ENCODE measurements at places on chromosomes 16 and 17.

DNA sequence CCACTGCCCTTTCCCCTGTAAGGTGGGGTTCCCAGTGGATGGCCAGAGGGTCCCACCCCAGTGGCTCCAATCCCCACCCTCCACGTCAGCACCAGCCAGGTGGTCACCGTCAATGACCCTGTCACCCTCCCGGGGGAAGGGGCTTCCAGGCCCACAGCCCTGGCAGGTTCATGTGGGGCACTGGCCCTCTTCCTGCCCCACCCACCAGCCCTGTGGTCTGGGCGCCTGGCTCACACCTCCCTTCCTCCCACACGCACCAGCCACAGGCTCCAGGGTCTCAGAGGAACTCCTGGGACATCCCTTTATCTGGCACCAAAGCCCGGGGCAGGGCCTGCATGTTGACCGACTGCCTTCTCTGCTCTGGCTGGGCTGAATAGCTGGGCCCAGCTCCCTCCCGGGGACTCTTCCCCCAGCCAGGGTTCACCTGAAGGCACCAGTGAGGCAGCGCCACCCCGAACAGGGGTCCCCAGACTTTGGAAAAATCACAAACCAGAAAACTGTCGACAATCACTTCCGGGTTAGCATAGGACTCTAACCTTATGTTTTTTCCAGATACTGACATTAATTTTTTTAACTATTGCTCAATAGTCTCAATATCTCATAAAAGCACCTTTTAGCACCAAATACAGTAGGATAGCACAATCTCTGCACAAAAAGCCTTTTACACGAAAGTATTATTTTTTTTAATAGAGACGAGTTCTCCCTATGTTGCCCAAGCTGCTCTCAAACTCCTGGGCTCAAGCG, 21.9 kb upstream of the ZC3H18 start:
- DNase-seq = no peak

DNA sequence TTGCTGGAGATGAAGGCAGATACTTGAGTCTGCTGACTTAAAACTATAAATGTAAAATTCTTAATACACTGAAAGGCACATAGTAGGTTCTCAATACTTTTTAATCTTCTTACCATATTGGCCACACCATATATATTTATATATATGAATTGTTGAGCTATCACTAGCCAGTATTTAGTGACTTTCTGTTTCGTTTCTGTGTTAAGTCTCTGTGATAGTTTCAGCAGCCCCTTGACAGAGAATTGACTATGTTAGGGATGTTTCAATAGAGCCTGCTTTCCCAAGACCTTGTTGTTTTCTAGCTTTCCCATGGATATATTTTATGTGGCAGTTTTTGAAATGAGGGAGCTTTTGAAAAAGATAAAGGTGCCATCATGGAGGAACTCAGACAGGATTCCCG, 206.5 kb upstream of the GOT2 start:
- DNase-seq = no peak

- no peak for DNase-seq
These were observed 2.0 kb upstream of the GRIN2C start for GRCh38 chr17:74861662-74862107.

DNA sequence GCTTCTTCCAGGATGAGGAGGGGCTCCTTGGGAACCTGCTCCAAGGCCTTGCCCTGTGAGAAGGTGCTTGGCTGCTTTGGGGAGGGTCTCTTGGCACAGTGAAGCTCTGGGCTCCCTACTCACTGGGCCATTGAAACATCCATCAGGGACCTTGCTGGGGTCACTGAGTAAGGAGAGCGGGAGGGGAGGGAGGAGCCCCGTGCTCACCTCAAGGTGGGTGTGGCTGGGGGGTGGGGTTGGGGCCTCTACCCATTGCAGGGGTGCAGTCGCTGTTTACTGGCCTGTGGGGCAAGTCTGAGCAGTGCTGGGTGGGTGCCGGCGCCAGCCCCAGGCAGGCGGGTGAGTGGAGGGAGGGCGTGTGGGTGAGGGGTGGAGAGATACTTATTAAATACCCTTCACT, 9.9 kb downstream of the TNS4 start:
- DNase-seq = no peak

DNA sequence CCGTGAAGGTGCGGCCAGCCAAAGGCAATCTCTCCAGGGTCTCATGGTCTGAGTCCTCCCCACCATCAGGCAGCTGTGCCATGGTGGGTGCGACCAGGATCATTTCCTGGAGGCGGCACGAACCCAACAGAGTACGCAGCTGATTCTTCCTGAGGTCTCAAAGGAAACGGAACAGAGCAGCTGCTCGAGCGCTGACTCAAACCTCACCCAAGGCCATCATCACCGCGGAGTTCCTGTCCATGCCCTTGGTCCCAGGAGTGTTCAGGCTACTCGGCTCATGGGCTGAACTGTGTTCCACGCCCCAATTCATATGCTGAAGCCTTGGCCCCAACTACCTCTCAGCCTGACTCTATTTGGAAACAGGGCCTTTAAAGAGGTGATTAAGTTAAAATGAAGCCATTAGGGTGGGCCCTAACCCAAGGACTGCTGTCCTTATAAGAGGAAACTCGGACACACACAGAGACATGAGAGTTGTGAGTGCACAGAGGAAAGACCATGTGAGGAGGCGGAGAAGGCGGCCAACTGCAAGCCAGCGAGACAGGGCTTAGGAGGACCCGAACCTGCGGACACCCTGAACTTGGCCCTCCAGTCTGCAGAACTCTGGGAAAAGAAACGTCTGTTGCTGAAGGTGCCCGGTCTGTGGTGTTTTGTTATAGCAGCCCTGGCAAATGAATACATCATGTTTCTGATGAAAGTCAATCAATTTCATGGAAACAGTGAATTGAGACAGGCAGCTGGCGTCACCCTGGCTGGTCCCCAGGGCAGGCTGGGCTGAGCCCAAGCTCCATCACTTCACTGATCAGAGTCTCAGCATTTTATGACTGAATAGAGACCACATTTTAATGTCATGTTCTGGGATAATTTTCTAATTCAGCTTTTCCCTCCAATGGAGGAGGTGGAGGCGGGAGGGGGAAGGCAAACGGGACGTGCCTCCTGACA, 13.7 kb downstream of the MXRA7 start:
- no peak for DNase-seq

DNA sequence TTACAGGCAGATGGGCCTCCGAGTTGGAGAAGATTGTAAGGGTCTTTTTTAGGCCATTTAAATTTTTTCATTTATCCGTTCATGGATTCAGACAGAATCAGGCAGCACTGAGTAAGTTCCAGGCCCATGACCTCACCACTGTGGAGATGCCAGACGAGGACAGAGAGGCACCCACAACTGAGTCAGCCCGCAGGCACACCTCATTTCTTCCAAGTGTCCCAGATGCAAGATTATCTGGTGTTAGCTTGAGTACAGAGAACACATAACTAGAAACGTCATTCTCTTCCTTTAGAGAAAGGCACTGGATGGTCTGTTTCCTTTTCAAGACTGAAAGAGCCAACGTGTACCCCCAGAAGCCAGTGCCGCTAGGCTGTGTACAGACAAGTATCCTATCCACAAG, 16.9 kb downstream of the CLEC16A start:
- no peak for DNase-seq

DNA sequence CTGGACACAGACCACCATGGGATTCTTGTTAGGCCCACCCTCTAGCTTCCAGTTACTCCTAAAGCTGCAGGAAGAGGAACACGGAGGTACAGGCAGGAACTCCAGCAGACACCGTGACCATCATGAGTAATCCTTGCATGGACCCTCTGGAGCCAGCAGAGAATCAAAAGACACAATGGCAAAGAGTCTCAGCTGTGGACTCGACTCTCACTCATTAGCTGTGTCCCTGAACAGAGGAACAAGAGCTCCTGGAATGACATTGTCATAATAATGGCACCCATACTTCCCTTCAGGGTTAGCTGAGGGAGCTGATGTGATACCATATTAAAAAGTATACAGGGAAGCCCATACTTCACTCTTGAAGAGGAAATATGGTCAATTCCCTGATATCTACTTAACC, 176.3 kb upstream of the ASIC2 start:
- DNase-seq = no peak

GRCh38 chr17:70368011-70368410, 198.7 kb downstream of the KCNJ2 start:
- DNase-seq = no peak

- no peak for DNase-seq
These were observed 83.2 kb downstream of the GRIN2A start for GRCh38 chr16:10098991-10099390.

- DNase-seq = no peak
These were observed 133.3 kb downstream of the ZNF778 start for GRCh38 chr16:89350701-89351380.

- DNase-seq = no peak
These were observed 30.7 kb downstream of the CIITA start for GRCh38 chr16:10907757-10908045.

DNA sequence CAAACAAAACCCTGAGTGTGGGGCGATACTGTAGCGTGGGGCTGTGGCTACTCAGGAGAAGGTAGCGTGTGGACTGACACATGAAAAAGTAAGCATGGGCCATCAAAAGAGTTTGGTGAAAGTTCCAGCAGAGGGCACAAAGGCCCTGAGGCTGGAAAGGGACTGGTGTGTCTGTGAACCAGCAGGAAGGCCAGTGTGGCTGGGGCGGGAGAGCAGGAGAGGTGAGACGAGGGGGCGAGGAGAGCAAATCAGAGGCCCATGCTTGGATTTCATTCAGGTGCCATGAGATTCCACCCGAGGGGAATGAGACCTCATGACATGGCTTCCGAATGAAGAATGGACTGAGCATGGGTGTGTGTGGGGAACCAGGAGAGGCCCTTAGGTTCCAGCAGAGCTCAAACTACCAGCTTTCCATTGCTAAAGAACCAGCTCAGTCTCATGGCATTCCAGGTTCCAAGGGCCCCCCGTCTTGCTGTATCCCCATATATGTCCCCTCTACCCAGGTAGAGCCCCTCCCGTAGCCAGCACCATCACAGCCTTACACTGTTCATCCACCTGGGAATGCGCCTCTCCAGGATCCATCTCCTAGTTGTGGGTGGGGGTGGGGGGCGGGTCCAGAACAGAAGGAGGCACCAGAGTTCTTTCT, 31.1 kb downstream of the TRPV2 start:
- DNase-seq = no peak

DNA sequence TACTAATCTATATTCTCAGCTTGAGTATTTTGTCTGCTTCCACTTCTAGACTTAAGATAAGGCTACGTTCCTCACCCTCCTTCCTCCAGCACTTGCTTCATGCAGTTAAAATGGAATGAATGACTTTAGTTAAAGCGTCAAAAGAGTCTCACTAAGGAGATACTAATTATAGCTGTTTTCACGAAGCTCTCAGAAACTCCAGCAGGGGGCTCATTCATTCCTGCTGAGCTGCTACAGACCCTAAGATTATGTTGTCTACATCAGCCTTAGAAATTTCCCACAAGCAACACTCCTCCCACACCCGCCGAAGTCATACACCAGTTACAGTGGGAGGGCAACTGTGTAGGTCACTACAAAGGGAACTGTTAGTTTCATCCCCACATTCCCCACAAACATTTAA, 57.0 kb upstream of the KIFC3 start:
- no peak for DNase-seq

DNA sequence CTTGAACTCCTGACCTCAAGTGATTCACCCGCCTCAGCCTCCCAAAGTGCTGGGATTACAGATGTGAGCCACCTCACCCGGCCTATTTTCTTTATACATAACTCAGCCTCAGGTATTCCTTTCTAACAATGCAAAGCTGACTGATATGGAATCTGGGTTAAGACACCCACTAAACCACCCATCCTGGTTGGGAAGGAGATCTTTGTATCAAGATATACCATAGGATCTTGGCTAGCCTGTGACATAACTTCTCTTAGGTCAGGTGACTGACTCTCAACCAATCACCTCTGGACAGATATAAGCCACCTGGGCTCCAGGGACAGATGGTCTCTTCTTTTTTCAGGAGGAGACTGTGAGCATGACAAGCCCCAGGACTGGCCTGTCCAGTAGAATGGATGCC, 51.2 kb upstream of the NKD1 start:
- DNase-seq = no peak

DNA sequence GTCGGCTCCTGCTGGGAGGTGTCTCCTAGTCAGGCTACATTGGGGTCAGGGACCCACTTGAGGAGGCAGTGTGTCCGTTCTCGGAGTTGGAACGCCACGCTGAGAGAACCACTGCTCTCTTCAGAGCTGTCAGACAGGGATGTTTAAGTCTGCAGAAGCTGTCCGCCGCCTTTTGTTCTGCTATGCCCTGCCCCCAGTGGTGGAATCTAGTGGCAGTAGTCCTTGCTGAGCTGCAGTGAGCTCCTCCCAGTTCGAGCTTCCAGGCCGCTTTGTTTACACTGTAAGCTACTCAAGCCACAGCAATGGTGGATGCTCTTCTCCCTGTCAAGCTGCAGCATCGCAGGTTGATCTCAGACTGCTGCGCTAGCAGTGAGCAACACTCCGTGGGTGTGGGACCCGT, 36.0 kb downstream of the ITFG1 start:
- no peak for DNase-seq

- DNase-seq = no peak
These were observed 9.2 kb upstream of the SERPINF1 start for GRCh38 chr17:1752425-1753262.

GRCh38 chr17:68566442-68566738, 34.8 kb downstream of the FAM20A start:
- DNase-seq = no peak

DNA sequence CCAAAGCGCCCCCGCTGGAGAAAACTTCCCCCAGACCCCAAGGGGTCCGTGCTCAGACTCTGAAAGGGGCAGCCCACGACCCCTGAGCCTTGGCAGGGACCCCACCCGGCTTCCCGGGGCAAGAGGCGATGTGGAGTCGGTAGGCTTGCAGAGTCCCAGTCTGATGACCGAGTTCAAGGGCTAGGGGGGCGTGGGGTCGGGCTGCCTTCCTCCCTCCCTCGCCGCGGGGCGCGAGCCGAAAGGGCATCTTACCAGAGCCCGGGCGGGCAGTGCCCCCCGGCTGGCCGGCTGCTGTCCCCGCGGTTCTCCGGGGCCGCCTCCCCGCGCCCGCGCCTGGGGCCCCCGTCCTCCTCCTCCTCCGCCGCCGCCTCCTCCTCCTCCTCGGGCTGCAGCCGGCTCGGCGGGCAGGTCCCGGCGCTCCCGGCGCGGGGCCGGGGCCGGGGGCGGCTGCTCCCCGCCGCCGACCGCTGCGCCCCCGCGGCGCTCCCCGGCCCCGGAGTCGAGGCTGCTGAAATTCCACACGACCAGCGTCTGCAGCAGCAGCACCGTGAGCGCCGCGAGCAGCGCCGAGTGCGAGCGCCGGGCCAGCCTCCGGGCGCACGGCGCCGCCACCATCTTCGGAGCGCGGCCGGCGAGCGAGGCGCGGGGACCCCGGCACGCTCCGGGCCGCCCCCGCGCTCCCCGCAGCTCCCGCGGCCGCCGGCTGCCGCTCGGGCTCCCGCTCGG, 415 bp downstream of the XYLT1 start:
- no peak for DNase-seq

- no peak for DNase-seq
These were observed 364.1 kb downstream of the WWOX start for GRCh38 chr16:78463591-78463990.

DNA sequence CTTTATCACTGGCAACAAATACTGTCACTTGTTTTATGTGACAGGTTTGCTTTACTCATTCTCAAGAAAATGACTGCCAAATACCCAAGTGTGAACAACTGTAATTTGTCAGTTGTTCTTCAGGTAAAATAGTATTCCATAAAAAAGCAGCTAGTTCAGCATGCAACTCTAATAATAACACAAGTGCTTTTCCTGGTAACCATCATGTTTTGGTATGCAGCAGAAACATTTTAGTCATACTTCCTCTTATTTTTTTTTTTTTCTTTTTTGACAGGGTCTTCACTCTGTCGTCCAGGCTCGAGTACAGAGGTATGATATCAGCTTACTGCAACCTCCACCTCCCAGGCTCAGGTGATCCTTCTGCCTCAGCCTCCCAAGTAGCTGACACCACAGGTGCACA, 4.6 kb downstream of the TERF2 start:
- DNase-seq = no peak
